ENCODE measurements at places on chromosomes 12 and 14. TPM values are rescaled to one million over a fixed set of nuclear protein-coding genes. Genes with fewer than 3 reads are reported as not detected.

DNA sequence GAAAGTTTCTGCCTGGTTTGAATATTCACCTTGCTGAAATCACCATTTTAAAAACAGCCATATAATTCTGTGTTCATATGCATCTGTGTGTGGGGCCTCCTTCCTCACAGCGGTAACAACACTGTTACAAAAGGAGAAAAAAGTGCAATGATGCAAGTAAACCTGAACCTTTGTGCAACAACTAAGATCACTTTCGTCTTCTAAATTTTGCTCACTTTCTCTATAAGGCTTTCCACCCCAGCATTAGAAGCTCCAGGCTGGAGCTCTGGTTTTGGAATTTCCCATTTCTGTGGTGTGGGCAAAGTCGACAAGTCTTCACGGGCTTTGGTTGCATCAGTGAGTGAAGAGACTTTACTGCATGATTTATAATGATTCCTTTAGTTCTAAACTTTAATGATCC lies 18.4 kb downstream of the FGD6 start:
- DNase-seq, result no peak

DNA sequence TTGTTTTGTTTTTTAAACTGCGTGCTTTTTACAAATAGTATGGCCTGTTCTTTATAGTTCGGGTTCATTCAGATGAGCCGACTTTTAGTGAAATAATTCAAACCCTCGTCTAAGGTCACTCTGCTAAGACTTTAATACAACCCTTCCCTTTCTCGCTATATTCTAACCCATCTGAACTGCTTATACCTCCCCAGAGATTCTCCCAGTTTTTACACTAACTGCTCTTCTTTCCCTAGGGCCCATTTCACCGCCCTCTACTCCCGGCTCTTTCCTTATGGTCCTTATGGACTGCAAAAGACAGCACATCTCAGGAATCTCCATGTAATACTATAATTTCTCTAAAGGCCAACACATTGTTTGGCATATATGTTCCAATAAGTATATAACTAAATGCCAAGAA lies 2.1 kb downstream of the MAPK1IP1L start:
- DNase-seq, result no peak

GRCh38 chr14:56173365-56173922 lies 55.2 kb downstream of the PELI2 start:
- DNase-seq, result no peak

Gene RFX4
- 0.20 TPM for polyA plus RNA-seq

Gene FOXN4
- 2.9 TPM for polyA plus RNA-seq
